ENCODE measurements at places on chromosomes 6 and 20.

- DNase-seq = no peak
These were observed 3.1 kb downstream of the CRYBG1 start for GRCh38 chr6:106363401-106364138.

DNA sequence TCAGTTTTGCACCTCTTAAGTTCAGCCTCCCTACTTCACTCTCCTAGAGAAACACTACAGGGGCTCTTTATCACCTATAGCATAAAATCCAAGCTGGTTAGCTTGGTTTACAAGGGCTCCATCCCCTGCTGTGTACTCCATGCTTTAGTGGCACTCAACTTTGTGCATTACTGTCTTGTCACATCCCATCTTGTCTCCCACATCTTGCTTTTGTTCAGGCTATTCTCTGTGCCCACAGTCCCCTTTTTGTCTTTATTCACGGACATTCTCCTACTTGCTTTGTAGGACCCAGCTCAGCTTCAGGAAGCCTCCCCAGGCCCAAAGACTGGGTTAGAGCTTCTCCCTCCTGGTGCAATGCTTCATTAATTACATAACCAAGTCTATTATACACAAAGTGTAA, 107.9 kb upstream of the SPACA1 start:
- DNase-seq = no peak

GRCh38 chr6:26524722-26525370, 13.3 kb upstream of the HMGN4 start:
- no peak for DNase-seq

DNA sequence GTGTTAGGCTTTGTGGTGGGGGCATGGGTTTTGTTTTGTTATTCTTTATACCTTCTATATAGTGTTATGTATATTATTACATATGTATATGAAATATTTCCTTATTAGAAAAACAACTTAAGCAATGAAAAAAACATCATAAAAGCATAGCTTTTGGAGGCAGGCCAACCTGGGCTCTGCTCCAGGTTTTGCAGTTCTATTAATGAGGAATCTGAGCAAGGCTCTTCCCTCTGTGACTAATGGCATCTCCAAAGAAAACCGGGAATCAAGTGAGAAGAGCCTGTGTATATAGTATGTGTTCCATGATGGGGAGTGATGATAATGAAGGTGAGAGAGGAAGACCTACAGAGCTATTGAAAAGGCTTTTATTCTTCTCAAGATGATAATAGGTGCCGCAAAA, 291.1 kb downstream of the CLIC5 start:
- DNase-seq = no peak

- no peak for DNase-seq
These were observed 275.4 kb downstream of the TAF4 start for GRCh38 chr20:61790116-61790827.

- peak; percentile 47 for DNase-seq
These were observed 28.6 kb downstream of the FOXO3 start for GRCh38 chr6:108589244-108589791.

GRCh38 chr20:5651746-5652145, 98.5 kb upstream of the SHLD1 start:
- DNase-seq = no peak

GRCh38 chr6:128112494-128112893, 211.6 kb upstream of the THEMIS start:
- DNase-seq = no peak

- no peak for DNase-seq
These were observed 233.7 kb downstream of the THBS2 start for GRCh38 chr6:169019727-169020491.

- peak; percentile 48 for DNase-seq
These were observed 1.0 kb downstream of the MAP1LC3A start for GRCh38 chr20:34559311-34560140.

GRCh38 chr6:108785653-108786052, 62.6 kb upstream of the ARMC2 start:
- DNase-seq = no peak

- DNase-seq = no peak
These were observed 307.0 kb upstream of the PRDM1 start for GRCh38 chr6:105779110-105779509.

DNA sequence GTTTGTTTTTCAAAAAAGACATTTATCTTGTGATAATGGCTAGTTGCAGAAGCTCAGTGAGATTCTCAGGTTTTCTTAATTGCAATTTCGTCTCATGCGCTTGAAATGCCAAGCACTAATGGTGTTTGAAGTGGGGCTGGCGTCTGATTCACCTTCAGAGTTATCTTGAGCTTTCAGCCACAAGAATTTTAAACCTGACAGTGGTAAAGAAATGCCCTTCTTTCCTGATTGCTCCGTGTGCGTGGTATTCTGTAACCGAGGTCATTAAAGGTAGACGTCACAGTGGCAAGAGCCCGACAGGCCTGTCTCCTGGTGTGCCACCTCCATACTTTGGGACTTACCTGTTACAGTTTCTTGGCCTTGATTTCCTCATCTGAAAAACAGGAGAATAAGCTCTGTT, 126.5 kb upstream of the QKI start:
- no peak for DNase-seq

- DNase-seq = no peak
These were observed 2.9 kb upstream of the SASH1 start for GRCh38 chr6:148339766-148340165.

DNA sequence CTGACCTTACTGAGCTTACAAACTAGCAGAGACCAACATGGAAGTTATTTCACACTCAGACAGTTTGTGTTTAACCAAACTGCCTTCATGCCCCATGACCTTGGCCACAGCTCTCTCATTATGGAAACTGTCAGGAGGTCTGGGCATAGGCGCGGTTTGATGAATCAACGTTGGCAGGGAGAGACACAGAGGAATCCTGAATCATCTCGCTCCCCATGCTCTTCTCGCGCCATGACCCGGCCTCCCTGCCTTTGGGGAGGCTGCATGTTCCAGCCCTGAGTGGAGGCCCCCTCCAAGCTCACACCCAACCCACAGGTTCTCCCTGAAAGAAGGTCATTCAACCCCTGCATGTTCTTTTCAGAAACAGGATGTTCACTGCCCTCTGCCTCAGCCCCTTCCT, 15.9 kb upstream of the GDAP1L1 start:
- no peak for DNase-seq

GRCh38 chr6:43924222-43924702, 154.3 kb downstream of the VEGFA start:
- DNase-seq = peak; percentile 13

DNA sequence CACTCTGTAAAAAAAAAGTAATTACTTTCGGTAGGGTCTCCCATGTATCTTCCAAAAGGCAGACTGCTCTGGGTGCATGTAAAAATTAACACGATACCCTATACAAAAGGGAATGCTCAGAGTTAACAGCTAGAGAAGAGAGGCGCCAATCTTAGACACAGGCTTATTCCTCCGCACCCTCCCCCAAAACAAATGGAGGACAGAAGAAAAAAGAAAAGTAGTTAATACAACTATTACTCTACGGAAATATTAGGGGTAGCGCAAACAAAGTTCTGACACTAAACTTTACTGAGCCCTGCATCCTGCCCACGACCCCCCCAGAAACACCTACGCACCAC, 331 bp upstream of the UFL1 start:
- no peak for DNase-seq

DNA sequence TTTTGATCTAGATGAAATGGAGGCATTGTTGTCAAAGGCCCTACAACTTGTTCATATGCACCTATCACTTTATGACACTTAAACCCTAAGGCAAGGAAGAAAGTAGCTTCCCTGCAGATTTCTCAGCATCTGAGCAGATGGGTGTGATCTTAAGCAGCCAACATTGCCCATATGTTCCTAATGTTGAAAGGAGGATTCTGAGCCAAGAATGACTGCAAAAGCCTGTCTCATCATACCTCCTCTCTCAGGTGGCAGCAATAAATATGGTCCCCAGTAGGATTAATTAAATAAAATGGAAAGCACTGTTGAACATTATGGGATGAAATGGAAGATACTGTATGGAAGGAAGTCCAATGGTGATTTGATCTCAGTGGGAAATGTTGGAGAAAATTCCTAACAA, 538.1 kb upstream of the MAN1A1 start:
- DNase-seq = no peak

DNA sequence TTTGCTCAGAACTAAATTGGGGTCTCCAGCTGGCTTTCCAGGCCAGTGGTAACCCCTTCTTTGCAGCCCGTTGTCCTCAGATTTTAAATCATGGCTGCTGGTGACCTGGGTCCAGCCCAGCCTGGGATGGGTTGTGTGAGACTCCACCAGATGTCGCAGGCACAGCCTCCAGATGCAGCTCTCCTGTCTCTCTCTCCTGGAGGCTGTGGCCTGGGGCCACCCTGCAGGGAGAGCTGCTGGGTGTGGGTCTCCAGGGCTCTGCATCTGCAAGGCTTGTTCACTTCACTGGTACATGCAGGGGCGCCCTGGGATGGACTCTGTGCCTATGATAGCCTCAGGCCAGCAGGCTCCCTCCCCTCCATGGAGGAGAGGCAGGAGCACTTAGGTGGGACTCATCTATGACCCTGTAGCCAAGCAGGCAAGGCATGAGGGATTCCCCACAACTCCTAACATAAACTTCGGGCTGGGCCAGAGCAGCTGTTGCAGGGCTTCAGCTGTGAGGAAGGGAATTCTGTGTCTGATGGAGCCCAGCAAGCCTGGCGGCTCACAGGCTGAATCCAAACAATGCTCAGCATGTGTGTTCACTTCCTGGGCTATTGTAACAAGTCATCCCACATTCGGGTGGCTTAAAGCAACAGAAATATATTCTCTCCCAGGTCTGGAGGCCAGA, 94.7 kb upstream of the NXT1 start:
- DNase-seq = no peak

DNA sequence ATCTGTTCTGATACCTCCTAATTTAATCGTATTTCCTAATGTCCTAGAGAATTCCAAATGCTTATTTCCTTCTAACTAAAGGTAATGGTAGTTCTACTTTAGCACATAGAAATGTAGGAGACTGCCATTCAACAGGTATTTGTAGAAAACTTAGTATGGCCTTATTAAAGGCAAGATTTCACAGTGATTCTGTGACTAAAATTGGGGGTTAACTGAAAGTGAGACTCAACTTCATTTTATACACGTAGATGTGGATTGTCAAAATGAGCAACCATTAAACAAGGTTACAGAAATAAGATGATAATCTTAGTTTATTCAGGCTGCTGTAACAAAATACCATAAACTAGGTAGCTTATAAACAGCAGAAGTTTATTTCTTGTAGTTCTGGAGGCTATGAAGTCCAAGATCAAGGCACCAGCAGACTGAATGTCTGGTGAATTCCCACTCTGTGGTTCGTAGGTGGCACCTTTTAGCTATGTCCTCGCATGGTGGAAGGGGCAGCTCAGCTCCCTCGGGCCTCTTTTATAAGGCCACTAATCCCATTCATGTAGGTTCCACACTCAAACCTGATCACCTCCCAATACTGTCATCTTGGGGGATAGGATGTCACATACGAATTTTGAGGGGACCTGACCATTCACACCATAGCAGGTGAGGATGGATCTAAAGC, 38.7 kb downstream of the TAB2 start:
- DNase-seq = no peak

GRCh38 chr6:167691533-167692312, 135.0 kb upstream of the AFDN start:
- DNase-seq = no peak

- DNase-seq = peak; percentile 47
These were observed 23.2 kb downstream of the RBCK1 start for GRCh38 chr20:431012-431904.

- DNase-seq = no peak
These were observed 104.7 kb downstream of the PXDC1 start for GRCh38 chr6:3646616-3647362.

DNA sequence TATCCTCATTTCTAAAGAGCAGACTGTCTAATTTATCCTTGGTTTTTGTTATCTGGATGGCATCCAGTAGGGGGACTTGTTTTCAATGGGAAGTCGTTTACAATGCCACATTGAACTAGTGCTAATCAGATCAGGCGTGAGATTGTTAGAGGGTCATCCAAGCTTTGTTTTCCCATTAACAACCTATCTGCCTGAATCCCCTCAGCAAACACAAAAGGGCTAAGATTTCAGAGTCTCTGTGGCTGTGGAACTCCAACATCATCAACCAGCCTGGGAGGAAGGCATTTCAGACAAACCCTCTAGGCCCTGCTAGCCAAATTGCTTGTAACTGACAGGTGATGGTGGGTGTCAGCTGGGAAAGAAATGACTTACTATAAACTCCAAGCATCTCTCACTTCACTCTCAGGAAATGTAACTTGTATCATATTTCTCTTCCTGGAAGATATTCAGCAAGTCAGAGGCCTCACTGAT, 47.7 kb downstream of the COL19A1 start:
- no peak for DNase-seq

- DNase-seq = no peak
These were observed 1005.7 kb downstream of the HACE1 start for GRCh38 chr6:103854059-103854458.

DNA sequence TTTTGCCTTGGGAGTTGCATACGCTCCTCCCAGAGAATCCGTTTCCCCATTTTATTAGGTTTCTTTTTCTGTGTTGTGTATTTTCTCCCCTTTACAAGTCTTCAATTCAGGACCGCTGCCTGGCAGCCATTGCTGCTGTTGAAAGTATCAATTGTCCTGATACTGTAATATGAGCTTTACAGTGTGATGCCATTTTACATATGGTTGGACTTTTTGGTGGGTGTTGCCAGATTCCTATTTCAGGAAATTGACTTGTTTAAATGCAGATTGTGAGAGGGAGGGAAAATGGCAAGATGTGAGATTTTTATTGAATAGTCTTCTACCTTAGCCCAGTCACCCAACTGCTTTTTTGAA, 1.2 kb downstream of the PANK2 start:
- no peak for DNase-seq

GRCh38 chr6:107115695-107116327, 496 bp upstream of the BEND3 start:
- DNase-seq = peak; percentile 33

DNA sequence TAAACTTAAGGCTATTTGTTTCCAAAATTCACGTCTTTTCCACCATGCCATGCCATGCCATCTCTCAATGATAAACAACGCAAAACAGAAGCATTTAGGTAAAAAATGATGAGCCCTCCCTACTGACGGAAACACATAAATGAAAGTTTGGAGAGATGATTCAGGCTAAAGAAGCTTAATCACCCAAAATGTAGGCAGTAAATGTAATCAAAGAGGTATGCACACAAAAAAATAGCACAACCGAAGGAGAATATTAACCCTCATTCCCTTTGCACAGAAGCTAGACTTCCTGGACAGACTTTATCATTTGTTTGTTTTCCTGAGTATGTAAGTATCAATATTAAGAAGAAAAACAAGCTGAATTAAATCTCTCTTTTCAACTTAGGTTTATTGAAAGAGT, 28.8 kb downstream of the DCDC2 start:
- DNase-seq = no peak

- DNase-seq = no peak
These were observed 91.1 kb upstream of the HIVEP1 start for GRCh38 chr6:11921017-11921438.

- no peak for DNase-seq
These were observed 81.7 kb upstream of the NFATC2 start for GRCh38 chr20:51624157-51624731.

- DNase-seq = no peak
These were observed 350.7 kb upstream of the RNF24 start for GRCh38 chr20:4366076-4366475.

DNA sequence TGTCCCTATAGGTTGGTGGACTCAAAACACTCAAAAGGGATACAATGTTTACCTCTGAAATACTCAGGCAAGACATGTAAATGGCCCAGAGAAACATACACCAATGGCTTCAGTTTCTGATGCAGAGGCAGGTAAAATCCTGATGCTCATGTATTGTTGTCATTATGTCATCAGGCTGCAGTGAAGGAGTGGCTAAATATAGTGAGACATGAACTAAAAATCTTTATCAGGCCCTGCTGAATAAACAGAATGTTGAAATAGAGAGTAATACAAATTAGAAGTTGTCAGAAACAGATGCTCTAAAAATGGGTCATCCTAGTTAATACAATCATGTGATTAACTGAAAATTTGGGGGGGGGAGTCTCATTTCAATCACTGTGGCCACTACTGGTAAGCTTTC, 20.4 kb downstream of the PTPRK start:
- no peak for DNase-seq
